ENCODE measurements at places on chromosomes 7 and 10.

GRCh38 chr7:39421251-39421650 is 145.0 kb upstream of the YAE1 start:
- DNase-seq, result no peak

- no peak for DNase-seq
These were observed 25.5 kb downstream of the FZD1 start for GRCh38 chr7:91289633-91290254.

GRCh38 chr10:78351283-78351682 is 317.6 kb downstream of the RPS24 start:
- DNase-seq, result no peak

DNA sequence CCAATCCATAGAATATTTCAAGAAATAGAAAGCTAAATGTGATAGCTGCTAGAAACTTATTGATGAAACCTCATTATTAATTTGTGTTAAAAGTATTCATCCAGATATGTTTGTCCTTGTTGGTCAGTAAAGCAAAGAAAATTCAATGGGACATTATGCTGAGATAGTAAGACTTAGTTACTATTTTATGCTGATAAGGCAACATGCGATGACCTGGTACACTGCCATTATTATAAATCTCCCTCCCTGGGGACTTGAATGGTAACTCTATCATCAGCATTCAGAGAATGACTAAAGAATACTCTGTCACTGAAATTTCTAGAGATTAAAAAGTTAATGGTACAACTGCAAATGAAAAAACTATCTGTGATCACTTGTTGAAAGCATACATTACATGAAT is 54.9 kb downstream of the ARHGAP12 start:
- DNase-seq, result no peak

- no peak for DNase-seq
These were observed 104.0 kb downstream of the FAM107B start for GRCh38 chr10:14670551-14671240.

DNA sequence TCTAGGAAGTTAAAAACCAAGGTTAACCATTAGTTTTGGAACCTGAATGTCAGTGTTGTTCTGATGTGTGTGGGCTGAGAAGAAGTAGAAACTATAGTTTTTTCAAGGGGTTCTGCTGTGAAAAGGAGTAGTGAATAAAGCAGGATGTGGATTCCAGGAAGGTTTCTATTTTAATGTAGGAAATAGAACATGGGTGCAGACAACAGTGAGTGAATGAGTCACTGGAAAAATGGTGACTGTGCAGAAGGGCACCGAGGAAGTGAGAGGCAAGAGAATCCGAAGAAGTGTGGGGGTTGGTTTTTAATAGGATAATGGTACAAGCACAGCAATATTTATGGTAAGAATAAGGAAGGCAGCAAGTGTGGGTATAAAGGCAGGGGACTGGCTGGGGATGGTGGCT is 120.4 kb downstream of the ARHGAP21 start:
- no peak for DNase-seq

GRCh38 chr7:75725306-75725705 is 13.4 kb downstream of the HIP1 start:
- peak; percentile 40 for DNase-seq

- no peak for DNase-seq
These were observed 4.7 kb downstream of the ZNF786 start for GRCh38 chr7:149085866-149086265.

DNA sequence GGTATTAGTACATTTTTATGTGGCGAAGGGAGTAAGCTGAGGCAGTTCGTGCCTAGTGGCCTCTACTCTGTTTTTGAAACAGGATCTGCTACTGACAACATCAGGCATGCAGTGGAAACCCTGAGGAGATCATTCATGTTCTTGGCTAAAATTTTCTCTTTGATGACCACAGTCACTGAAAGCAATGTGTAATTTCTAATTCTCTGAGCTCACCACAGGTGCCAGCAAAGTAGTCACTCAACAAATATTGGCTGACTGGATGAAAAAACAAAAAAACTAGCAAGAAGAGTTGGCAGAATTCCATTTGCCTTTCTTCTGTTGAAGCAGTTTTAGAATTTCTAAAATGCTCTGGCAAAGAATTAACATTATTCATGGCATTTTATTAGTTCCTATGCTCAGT is 176.5 kb upstream of the KCTD7 start:
- no peak for DNase-seq

DNA sequence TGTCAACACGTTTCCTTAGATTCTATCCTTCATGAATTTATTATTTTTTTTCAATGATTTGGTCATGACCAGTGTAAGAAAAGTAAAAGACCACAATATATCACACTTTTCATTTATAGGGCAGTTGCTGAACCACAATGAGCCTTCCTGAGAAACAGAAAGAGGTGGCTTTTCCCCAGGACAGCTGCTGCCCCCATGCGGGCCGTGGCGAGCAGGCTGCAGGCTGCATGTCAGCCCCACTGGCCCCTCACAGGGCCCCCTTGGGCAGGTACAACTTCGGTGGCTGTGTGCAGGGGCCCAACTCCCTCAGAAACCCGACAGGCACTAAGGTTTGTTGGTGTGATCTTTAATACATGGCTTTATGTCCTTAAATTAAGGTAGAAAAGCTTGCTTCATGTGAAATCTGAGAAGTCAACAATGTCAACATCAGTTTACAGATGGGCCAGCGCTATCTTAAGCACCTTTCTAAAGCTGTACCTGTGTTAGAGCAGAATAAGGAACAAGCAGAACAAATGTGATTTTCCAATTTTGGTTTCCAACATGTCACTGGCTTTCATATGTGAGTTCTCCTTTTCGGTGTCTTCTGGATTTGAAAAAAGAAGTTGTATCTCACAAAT is 10.6 kb downstream of the BEND7 start:
- peak; percentile 53 for DNase-seq

- no peak for DNase-seq
These were observed 139.9 kb downstream of the CDCA7L start for GRCh38 chr7:21805791-21806190.

DNA sequence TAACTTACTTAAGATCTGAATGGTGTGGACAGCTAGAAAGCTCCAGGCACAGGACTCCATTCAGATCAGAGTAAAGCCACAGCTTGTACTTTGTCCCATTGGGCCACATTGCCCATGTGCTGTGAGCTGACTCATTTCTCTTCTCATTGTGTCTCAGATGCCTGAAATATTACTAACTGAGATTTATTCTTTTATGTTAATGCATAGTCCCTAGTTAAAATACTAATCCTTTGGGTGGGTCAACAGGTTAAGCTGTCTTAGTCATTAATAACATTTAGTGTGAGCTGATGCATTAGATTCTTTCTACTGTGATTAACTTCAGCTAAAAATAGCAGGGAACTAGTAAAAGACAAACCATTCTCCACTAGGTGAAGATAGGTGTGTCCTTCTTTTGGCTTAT is 104.7 kb upstream of the ARMC3 start:
- DNase-seq, result no peak

GRCh38 chr10:59607970-59608369 is 101.7 kb downstream of the SLC16A9 start:
- DNase-seq, result no peak

DNA sequence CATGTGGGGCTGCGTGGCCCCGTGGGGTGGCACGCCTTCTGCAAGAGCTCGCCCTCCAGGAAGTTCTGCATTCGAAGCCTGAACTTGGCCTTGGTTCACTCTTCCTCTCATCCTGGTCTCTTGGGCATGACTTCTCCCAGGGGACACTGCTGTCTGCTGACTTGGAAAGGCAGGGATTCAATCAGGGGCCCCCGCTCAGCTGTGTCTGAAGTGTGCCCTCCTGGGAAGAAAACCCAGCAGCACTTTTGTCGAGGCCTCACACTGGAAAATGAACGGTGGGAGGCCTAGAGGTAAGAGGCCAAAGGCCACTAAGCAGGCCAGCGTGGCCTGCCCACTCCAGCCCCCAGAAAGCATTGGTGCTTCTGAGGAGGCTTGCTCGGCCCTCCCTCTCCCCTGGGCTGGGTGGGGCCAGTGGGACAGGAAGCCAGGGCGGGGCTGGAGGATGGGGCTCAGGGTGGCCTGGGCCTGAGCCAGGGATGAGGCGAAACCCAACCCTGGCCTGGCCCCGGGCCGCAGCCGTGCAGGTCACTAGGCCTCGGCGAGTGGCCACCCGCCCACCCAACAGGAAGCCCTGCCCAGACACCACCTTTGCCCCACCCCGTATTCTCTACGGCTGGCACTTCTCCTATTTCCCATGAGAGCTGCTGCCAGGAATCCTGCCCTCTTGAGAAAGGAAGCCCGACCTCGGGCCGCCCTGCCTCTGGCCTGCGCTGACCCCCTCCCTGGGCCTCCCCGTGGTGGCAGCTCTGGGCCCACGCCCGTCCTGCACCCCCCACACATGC is 81.1 kb downstream of the ZMIZ1 start:
- peak; percentile 80 for DNase-seq

- DNase-seq, result no peak
These were observed 126.1 kb upstream of the FAM20C start for GRCh38 chr7:66296-66695.

GRCh38 chr7:132080967-132081668 is 495.2 kb downstream of the PLXNA4 start:
- DNase-seq, result no peak

GRCh38 chr10:77351386-77351785 is 286.2 kb downstream of the KCNMA1 start:
- no peak for DNase-seq

DNA sequence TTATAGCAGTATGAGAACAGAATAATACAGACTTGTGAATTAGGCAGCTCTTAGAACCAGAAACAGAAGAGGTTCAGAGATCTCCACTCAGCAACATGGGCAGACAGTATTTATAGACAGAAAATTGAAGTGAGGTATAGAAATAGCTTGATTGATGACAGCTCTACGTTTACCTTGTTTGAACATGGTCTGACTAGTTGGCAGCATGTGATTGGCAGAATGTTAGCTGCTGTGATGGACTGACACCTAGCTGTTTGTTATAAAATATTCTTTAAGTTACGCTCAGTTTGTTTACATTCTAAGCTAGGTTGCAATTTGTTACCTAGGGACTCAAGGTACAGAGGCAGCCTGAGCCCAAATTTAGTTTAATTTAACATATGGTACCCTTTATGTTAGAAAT is 73.7 kb upstream of the TMEM229A start:
- no peak for DNase-seq

DNA sequence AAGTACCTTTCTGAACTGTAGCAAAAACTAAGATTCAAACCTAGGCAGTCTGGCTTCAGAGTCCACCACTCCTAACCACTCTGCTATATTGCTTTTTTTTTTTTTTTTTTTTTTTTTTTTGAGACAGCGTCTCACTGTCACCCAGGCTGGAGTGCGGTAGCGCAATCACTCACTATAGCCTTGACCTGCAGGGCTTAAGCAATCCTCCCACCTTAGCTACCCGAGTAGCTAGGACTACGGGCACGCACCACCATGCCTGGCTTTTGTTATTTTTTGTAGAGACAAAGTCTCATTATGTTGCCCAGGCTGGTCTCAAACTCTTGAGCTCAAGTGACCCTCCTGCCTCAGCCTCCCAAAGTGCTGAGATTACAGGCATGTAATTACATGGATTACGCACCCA is 10.1 kb upstream of the SLF2 start:
- DNase-seq, result no peak

GRCh38 chr7:46319841-46320240 is 398.8 kb upstream of the IGFBP3 start:
- DNase-seq, result no peak

- DNase-seq, result peak; percentile 48
These were observed 529 bp downstream of the HPS1 start for GRCh38 chr10:98446151-98446660.

GRCh38 chr7:28160551-28160991 is 20.0 kb downstream of the JAZF1 start:
- no peak for DNase-seq

DNA sequence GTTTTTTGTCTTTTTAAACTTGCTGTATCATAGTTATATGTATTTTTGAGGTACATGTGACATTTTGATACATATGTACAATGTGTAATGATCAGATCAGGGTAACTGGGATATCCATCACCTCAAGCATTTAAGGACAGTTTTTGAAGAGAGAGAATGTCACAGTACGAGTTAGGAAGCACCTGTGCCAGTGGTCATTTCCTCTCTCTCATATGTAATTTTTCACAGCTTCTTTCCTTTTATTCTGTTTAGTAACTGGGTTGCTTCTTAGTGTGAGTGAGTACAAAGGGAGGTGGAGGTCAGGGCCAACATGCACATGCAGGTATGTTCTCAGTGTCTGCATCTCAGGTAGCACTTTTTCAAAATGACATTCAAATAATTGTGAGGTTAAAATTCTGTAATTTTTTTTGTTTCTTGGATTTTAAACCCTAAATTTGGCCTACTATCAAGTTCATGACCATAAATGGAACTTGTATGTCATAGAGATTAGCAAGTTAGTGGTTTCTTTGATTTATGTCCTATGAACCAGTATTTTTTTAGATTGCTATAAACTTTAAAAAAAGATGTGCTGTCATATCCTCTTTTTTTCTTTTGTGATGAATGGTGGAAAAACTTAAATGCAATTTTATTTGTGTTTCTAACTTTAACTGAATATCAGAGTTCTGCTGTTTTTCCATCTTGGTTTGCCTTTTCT is 42.7 kb downstream of the SNX10 start:
- no peak for DNase-seq

- no peak for DNase-seq
These were observed 5.9 kb downstream of the FEZF1 start for GRCh38 chr7:122298618-122299017.

- peak; percentile 29 for DNase-seq
These were observed 779 bp downstream of the FAM241B start for GRCh38 chr10:69630651-69631400.

- no peak for DNase-seq
These were observed 297.5 kb downstream of the PRKG1 start for GRCh38 chr10:51371743-51372142.

DNA sequence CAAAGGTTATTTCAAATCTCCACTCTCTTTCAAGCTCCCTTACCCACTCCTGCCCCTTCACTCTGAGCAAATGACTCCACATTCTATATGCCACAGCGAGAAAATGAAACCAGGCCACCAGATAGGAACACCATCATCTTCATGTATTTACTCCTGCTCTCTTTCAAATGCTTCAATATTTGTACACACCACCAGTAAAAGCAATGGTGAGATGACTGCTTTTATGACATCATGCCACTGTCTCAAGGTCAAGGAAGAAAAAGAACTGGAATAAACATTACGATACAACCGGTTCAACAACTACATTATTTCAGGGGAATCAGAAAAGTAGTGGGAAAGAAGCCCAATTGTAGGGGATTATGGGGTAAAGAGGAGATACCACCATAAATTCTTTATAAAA is 32.7 kb downstream of the PUS7 start:
- DNase-seq, result no peak

DNA sequence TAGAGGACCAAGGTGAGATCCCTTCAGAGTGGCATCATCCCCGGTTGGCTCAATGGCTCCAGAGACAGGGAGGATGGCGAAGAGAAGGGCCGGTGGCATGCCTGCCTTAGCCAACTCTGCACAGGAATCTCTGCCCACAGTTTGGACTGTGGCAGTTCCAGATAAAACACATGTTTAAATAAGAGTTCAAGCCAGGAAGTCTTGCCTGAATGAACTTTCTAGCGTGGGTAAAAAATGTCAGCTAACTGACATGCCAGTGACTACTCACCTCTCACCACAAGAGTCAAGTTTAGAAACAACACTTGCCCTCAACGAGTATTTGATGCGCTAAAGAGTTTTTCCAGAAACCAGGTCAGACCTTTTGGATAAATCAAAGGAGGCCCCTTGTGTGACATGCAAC is 3.0 kb downstream of the NOD1 start:
- DNase-seq, result no peak

GRCh38 chr7:136502162-136502561 is 366.3 kb upstream of the CHRM2 start:
- no peak for DNase-seq

- DNase-seq, result no peak
These were observed 327.1 kb downstream of the FRMD4A start for GRCh38 chr10:14003517-14004184.

All from GM13977 (cell line).